ENCODE measurements at places on chromosomes 13 and 19.

GRCh38 chr19:10194500-10195198, at the start of gene DNMT1:
Gene DNMT1 (minus strand): TSS chr19:10194953. CDS start chr19:10194899, 54 bp downstream.
- peak; percentile 94 for DNase-seq

- no peak for DNase-seq
Observed at GRCh38 chr13:27011661-27012060, 159.9 kb downstream of the USP12 start.

- DNase-seq: no peak
Observed at GRCh38 chr19:49475191-49475917, 1.3 kb downstream of the FLT3LG start.

GRCh38 chr19:32869369-32869965, at the start of gene SLC7A9:
Gene SLC7A9 (minus strand): TSS chr19:32869767. CDS start chr19:32868534, 1,233 bp downstream.
- no peak for DNase-seq

DNA sequence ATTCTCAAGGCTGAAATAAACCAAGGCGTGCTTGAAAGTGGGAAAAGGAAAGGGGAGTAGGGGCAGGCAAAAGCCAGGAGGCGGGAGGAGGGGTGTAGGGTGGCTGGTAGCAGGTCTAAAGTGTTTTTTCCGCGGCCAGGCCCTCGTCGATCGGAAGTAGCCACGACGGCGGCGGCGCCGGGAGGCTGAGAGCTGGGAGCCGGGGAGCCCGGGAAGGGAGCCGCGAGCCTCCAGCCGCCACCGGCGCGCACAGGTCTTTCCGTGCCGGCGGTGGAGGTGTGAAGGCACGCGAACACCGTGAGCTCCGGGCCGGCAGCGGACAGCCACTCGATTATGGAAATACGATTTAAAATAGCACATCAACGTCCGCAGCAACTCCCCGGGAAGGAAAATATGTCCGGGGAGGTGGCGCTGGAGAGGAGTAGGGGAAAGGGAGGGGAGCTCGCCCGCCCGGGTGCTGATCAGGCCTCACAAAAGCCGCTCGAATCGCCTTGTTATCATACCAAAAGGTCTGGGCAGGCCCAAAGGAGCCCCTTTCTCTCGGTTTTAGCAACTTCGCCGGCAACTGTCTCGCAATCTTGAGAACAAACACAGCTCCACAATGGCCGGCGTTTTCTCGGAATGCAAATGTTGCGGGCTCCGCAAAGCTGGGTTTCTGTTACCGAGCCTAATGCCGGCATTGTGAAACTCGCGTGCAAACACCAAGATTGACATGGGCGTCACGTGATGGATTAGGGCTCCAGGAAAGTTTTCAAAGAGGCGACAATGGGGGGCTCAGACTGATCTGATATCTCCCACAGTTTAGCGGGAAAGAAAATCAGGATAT, 2.9 kb upstream of the PCDH8 start:
- DNase-seq: no peak

GRCh38 chr13:51614350-51614786, 30.1 kb downstream of the WDFY2 start:
- no peak for DNase-seq

DNA sequence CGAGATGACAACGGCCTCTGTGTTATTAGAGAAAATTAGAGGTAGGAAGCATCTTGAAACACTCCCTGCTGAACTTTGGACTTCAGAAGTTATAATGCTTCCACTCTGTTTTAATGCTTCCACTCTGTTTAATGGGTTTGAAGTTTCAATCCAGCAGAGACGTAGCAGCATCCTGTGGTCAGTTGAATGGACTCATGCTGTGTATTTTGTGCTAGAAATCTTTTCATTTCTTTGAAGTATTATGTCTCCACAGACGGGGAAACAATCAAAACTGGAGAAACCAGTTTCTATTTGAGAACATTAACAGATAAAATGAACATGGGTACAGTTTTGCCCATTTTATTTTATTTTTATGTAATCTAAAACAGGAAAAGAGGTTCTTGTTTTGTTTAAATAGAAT, 1736.2 kb downstream of the SLITRK5 start:
- DNase-seq: no peak

- DNase-seq: no peak
Observed at GRCh38 chr19:30084390-30084819, 142.4 kb downstream of the URI1 start.

- no peak for DNase-seq
Observed at GRCh38 chr19:40466985-40467734, at the start of gene SPTBN4. Gene SPTBN4 (plus strand): TSS chr19:40467001. CDS start chr19:40472622, 5,621 bp downstream.

DNA sequence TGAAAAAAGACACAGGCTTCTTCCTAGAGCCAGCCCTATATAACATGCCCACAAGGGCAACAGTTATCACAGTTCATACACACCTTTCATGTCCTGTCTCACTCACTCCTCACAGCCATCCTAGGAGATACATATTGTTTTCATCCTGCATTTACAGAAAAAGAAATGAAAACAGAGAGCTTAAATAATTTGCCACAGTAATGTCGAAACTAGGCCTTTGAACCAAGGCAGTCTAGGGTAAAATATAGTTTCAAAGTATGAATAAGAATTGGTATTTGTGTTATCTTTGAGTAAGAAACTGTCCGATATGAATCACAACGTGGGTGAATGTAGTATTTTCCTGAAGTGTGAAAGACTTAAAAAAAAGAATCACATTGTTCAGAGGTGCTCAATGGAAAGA, 26.8 kb downstream of the CLDN10 start:
- no peak for DNase-seq

GRCh38 chr19:6903446-6903845, 16.1 kb downstream of the ADGRE1 start:
- DNase-seq: no peak

GRCh38 chr19:7104747-7105447, 35.4 kb downstream of the ZNF557 start:
- DNase-seq: no peak

GRCh38 chr13:99875391-99875790, 96.2 kb downstream of the ZIC5 start:
- no peak for DNase-seq

DNA sequence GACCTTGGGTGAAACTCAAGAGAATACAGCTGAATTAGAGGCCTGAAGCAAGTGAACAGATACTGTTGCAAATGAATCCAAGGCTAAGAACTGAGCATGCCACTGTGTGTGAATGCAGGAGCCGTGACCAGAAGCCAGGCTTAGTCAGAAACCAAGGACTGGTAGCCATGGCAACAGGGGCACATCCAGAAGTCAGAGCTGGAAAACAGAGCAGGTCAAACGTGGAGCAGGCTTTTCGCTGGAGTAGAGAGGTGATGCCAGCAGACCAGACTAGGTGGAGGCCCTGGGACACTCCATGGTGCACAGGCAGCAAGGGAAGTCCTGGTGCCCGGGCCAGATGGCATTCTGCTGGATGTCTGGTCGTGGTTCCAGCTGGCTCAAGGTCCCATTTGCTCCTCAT, 564.1 kb downstream of the PCDH9 start:
- no peak for DNase-seq

DNA sequence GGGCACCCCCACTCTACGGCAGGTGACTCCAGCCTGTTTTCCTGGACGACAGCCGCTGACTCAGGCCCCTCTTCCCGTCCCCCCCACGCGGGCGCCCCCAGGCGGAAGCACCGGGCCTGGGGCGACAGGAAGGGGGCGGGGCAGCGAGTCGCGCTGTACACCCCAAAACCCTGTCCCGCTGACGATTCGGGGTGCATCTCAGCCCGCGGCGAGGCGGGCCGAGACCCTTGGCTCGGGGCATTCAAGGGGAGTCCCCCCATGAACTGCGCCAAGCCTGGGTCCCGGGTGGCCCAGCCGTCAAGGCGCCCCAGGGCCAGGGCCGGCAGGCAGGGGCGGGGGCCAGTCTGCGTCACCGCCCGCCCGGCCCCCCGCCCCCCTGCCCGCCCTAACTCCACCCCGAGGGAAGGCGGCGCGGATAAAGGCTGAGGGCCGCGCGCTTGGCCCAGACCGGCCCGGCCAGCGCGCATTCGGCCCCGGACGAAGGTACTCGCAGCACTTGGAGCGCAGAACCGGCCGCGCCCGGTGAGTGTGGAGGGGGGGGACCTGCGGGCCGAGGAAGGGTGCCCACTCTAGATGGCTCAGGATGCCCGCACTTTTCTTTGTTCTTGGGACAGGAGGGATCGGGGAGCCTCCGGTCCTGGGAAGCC, at the start of gene MIDN:
TSS of gene MIDN (plus strand) at position 445 of the 647 bp plus-strand sequence. CDS start 1,714 bp downstream, outside the sequence.
- DNase-seq: no peak

DNA sequence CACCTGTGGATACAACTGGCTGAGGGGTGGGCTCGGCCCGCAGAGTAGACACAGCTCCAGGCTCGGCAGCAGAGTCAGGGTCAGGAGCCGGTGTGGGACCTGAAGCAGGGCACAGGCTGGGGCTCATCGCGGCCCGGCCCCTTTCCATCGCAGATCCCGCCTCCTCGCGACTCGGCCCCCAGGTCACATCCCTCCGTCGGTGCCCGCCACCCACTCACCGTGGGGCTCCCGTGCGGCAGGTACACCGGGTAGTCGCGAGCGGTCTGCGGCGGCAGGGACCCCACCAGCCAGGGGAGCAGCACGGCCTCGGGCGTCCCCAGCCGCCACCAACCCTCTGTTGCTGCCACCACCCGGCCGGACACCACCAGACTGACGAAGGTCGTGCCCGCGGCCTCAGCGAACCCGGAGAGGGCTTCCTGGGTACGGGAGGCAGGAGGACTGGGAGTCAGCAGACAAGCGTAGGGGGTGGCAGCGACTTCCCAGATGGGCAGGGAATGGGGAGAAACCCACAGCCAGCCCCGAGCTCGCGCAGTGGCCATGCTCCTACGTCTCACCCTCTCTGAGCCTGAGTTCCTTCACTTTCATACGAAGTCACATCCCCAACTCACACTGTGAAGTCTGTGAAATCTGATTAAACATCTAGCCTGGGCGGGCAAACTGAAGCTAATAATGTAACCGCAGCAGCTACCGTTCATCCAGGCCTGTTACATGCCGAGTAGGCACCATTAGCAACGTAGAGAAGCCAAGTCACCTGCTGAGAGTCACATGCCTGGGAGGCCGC, 3.7 kb downstream of the FUZ start:
- no peak for DNase-seq

GRCh38 chr13:57716295-57716694, 84.8 kb downstream of the PCDH17 start:
- DNase-seq: no peak

DNA sequence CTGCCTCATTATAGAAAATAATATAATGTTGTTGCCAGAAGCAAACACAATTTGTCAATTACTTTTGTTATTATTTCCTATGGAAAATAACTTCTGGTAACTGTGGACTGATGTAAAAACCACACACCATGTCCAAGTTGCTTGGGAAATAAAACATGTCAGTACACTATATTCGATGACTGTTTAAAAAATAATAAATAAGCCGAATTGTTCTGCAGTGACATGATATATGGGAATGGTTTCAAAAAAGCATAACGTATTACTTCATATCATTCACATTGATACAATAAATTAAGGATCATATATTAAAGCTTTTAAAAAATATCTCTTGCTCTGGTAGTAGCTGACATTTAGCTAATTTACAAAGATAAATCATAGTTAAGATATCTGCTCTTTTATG, 2062.1 kb downstream of the PCDH9 start:
- no peak for DNase-seq

GRCh38 chr13:59691501-59692066, 472.1 kb downstream of the DIAPH3 start:
- no peak for DNase-seq

DNA sequence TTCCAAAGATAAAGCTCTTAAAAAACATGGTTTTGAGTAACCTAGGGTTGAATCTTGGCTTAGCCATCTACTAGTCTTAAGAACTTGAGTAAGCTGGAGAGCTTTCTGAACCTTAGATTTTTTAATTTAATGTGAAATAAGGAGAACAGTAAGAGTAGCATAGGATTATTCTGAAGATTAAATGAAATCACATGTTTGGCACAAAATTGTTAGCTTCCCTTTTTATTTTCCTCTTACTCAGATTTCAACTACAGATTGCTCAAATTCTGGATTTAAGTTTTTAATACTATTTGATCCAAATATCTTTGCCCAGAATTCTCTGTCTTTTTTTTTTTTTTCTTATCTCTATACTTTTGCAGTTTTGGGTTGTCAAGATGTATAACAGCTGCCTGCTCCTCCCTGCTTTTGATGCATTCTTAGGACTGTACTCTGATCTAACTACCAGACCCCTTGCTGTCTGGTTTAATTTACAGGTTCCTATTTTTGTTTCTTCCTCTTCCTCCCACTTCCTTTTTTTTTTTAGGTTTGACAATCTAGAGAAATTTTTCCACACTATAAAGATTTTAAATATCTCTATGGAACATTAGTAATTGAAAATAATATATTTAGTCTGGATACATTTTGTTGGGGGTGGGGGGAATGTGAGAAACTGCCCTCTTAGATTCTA, 12.3 kb downstream of the POMP start:
- DNase-seq: no peak

DNA sequence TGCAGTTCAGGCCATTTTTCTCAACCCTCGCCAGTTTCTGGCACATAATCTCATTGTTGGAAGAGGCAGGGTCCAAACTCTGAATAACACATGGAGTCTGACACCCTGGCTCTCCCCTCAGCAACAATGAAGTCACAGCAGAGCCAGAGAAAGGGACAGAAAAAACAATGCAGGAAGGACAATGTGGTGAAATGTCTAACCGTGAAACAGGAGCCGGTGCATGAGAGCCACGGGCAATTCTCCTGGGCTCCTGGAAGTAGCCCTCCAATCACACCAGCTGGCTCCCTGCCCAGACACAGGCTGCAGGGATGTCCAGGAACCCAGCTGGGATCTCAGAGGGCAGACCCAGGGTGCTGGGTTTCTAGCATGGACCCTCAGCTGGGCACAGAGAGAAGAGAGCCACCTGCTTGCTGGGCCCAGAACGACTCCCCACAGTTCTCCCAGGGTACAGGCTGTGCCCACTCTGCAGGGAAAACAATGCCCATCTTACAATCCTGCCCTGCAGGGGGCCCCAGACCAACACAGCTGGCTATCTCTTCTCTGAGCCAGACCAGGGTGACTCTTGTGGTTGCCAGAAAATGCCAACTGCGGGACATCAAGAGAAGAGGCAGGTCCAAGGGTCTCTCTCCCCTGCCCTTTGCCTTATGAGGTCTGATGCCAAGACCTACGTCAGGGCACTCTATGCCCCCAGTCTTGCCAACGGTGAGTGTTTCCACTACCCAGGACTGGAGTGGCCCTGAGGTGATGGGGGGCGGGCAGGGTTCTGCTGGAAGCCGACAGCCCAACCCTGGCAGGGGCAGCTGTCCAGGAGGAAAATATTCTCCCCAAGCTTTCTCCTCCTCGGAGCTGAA, 64.5 kb downstream of the CEBPG start:
- DNase-seq: no peak

DNA sequence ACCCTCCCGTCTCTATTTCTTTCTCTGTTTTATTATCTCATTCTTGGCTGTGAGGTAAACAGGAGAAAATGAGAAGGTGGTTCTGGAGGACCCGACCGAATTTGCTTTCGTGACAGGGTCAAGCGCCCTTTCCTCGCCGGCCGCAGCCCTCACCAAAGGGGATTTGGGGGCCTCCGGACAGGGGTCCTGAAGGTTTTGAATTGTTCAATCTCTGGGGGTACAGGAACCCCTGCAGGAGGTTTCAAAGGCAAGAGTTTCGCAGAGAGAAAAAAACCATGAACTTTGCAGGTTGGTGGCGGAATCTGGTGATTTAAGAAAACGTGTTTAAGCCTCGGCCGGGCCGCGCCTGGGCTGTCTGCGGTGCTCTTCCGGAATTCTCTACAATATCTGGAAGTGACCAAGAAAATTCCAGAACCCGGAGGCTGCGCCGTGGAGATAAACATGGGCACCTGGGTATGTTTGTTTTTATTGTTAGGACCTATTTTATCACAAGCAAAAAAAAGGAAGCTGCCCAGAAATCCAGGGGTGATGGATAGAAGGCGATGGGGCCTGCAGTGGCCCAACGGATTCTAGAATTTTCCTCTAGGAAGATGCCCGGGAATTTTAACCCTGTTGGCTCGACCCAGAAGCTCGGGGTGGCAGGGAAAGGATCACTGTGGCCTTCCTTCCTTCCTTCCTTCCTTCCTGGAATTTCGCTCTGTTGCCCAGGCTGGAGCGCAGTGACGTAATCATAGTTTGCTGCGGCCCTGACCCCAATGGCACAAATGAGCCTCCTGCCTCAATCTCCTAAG, 14.2 kb upstream of the PTBP1 start:
- DNase-seq: no peak
